DMS 273 treated with DMSO at 0.1 percent for 48 hours (cell line): ENCODE measurements at places on chromosomes 6 and 20.

- DNase-seq: no peak
Observed at GRCh38 chr6:11810039-11810541, 31.5 kb upstream of the ADTRP start.

DNA sequence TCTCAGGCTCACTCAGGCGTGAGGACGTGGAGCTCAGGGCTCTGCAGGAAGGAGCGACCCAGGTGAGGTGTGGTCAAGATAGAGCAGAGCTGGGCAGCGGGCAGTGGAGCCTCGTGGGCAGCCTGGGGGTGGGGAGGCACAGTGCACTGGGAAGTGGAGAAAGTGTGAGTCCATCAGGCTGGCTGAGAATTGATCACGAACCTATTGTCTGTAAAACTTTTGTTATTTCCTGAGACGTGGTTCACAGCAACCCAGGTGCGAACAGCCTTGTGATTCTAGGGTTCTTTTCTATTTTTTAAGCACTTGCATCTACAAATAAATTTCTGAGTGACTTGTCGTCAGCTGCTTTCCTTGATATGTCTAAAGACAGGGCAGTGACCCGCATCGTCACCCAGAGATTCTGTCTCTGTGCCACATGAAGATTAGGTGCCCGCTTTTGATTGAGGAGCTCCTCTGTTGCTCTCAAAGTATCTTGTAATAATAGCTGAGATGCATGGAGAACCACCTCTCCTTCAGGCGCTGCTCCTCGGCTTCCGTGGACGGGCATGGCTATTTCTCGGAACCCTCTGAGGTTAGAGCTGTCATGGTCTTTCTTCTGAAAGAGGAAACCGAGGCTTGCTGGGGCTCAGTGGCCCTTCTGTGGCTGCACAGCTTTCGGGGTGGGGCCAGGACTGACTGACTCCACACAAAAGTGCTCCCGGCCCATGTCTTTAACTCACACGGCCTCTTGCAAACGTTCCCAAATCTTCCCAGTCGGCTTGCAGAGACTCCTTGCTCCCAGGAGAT lies 662 bp upstream of the CCR6 start:
- no peak for DNase-seq

DNA sequence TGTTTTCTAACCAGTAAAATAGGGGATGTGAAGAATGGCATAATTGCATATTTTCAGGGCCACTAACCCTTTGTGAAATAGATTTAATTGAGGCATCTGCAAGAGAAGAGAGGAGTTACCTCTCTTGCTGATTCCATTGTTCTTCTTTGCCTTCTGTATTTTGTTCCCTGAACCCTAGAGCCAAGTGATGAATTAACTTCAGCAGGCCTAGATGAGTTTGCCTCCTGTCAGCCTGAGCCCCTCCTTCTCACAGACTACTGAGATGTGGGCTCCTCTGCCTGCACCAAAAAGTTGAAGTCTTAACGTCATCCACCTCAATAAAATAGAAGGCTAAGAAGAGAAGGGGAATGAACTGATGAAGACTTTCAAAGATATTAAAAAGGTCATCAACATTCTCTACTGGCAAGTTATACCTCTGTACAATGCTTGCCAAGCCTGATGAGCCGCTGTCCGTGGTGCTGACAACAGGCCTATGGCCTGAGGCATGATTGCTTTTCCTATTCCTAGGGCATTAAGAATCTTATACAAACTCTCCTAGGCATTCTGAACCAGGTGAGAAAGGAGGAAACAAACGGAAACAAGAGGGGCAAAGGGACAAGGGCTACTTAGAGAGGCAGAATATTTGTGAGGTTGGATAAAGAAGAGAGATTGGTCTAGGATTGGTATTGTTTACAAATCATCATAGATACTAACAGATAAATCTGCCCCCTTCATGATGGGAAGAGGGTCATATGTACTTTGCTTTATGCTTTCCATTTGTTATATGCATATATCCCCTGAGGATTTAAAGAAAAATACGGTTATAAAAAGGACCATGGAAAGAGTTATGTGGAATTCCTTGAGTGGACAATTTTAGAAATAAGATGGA lies 46.8 kb downstream of the CD24 start:
- no peak for DNase-seq

GRCh38 chr6:144278659-144279314 lies 6.3 kb upstream of the UTRN start:
- DNase-seq: no peak

DNA sequence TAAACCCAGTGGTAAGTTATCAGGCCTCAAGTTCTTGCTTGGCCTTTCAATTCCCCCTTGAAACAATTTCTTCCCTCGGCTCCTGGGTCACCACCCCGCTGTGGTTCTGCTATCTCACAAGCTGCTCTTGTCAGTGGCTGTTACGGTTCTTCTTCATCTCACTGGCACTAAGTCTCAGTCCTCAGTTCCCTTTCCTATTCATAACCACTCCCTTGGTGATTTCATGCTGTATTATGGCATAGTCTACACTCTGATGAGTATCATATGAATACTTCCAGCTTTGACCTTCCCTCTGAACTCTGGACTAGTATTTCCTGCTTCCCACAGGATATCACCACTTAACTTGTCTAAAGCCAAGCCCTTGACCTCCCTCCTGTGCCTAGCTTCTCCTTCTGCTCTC lies 7.9 kb downstream of the TAAR1 start:
- DNase-seq: no peak

GRCh38 chr6:4108561-4109093 lies 26.7 kb downstream of the ECI2 start:
- no peak for DNase-seq

DNA sequence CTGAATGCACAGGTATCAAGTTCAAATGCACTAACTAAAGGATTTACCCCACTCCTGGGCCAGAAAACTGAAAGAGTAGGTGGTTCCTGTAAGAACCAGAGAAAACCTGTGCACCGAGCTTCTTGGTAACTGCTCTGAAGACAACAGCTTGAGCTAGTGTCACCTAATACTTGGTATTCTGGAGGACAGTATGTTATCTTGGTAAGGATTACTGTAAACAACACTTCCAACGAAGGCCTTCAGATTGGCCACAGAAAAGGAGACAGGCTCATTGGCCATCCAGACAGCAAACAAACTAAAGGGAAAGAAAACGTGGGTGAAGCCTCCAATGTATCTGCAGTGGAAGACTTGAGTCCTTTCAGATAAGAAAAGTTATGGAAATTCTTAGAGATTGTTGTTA lies 61.5 kb downstream of the GMPR start:
- DNase-seq: no peak

DNA sequence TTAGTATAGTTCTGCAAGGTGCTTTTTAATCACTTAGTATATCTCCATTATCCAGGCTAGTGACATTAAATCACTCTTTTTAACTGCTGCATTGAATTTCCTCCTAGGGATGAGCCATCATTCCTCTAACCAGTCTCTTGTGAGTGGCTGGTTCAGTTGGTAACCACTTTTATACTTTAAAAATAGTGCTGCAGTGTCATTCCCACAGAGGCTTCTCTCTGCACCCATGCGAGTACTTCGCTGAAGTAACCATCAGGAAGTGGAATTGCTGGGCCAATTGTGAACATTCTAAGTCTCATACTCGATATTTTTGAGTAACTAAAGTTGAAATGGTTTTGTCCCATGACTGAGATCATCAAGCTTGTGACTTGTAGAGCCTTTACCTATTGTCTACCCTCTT lies 2.1 kb downstream of the BTN3A2 start:
- DNase-seq: no peak

- DNase-seq: no peak
Observed at GRCh38 chr20:9474835-9475415, 39.5 kb upstream of the LAMP5 start.

DNA sequence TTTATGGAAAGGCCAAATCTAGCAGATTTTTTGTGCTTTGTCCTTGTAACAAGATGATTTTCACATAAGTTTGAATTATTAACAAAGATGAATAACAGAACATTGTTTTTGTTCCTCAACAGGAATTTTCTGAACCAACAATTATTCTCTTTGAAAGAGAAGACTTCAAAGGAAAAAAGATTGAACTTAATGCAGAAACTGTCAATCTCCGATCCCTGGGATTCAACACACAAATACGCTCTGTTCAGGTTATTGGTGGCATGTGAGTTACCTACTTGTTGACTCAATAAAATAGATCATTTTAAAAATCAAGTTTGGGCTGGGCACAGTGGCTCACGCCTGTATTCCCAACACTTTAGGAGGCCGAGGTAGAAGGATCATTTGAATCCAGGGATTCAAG lies 70.9 kb downstream of the RTN4IP1 start:
- DNase-seq: no peak

GRCh38 chr20:39358052-39358451 lies 395.9 kb downstream of the DHX35 start:
- DNase-seq: no peak

DNA sequence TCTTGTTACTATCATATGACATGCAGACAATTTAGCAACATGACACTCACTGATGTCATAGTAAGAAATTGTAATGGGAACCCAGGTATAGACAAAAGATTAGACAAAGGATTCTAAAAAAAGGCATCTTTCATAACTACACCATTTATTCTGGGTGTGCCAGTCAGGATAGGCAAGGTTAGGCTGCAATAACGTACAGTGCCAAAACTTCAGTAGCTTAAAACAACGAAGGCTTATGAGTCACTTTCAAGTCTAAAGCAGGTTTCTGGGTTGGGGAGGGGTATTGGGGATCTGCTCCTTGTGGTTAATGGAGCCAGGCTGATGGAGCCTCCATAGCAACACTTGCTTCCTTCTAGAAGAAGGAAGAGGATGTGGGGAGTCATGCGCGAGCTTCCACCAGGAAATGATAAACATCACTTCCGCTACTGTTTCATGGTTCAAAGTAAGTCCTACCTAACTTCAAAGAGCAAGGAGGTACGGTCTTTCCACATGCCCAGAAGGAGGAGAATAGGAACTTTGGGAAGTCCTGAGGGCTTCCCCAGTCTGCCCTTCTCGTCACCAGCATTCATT lies 2.0 kb upstream of the GTSF1L start:
- no peak for DNase-seq

GRCh38 chr6:121515630-121516265 lies 80.3 kb downstream of the GJA1 start:
- no peak for DNase-seq

- no peak for DNase-seq
Observed at GRCh38 chr6:39295611-39296011, 18.6 kb downstream of the KCNK17 start.

DNA sequence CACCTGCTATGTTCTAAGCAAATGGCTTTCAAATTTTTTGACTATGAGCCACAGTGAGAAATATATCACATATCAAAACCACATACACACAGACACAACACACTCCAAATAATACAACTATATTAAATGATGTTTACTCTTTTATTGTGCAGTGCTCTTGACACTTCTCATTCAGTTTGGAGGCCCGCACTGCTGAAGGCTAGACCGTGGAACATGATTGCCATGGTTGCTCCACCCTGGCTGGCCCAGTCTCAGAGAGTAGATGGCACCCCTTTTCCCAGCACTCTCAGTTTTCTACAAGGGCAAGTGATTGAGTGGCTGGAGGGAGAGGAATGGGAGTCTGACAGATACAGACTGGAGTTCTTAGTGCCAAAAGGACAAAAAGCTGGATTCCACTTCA lies 86.9 kb downstream of the SH3BGRL2 start:
- DNase-seq: no peak

DNA sequence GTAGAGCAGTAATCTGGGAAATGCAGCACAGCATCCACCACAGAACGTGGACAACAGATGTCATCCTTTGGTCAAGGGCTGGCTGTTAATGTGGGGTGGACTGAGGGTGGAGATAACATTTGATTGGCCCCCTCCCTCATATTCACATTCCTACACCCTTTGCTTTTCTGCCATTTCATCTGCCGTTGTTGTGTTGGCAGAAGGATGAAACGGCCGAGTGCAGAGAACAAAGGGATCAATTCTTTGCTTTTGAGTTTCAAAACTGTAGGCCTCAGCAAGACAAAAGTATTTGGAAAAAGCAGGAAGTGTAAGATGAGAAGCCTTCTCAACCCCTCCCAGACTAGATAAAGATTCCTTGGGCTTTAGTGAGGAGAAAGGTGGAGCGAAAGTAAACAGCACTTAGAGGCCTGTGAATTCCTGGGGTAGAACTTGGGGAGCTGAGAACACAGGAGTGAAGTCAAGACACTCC lies 74.2 kb upstream of the PHIP start:
- DNase-seq: no peak

DNA sequence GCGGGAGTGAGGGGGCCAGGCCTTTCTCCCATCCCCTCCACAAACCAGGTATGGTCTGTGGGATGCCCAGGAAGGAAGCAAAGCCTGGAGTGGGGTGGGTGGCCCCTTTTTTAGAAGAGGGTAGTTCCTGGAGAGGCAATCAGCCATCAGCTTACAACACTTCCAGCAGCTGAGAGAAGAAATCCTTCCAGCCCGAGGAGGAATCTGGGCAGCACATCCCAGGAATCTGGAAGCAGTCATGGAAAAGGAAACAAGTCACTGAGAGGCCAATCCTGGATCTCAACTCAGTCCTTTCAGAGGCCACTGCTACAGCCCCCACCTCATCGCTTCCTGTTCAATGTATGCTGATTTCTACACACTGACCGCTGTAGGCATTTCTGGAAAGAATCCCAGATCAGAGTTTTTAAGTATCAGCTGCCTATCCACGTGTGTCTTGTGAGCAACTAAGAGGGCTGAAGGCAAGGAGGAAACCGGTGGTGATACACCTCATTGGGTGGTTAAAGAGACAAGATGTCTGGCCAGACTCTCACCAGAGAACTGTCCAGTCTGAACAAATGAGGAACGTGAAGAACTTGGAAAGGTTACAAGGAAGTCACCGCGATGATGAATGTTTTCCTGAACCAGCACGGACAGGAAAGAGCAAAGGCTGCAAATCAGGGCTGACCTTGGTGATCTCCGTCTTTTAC lies 92.9 kb upstream of the SHLD1 start:
- DNase-seq: no peak

GRCh38 chr6:44668391-44668930 lies 281.0 kb downstream of the CDC5L start:
- DNase-seq: no peak

- no peak for DNase-seq
Observed at GRCh38 chr6:151352410-151353396, 38.7 kb downstream of the ZBTB2 start.

- DNase-seq: no peak
Observed at GRCh38 chr6:146601352-146601751, 2.6 kb downstream of the ADGB start.

DNA sequence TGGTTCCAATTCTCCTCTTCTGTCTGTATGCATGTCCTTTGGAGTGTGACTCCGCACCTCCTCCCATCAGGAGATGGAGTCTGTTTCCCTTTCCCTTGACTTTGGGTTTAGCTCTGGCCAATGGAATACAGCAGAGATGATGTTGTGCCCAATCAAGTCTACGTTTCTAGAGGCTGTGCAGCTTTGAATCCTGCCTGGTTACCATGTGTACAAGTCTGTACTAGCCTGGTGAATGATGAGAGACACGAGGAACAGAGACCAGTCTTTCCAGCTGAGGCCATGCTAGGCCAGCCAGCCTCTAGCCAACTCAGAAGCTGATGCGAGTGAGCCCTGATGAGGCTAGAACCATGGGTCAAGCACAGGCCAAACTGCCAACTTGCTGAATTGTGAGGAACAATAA lies 83.2 kb downstream of the LAMP5 start:
- DNase-seq: no peak
